NCI-H1930 (cell line): ENCODE measurements at places on chromosomes 4 and X.

DNA sequence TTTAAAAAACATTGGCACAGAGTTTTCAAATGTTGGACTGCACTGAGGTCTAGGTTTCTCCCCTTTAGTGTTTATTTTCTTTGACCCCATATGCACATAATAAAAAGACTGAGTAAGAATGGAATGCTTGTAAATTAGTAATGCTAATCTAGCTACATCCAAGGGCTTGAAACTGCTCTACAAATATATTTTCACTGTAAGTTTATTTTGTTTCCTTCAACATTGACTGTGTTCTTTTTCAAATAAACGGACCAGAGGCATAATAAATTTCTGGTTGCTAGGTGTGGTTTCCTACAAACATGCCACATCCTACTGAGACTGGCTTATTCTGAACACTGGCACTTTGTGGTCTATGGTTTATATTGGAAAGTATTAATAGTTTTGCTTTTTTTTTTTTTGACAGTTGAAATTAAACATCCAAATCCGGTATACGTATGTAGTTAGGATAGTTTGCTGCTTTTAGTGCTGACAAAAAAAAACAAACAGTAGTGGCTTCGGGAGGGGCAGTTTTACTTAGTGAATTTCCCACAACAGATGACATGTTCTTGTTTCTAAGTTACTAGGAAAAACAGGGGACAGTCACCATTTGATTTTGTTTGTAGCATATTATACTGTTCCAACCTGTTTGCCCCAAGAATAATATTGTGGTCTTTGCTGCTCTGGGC lies 13.2 kb downstream of the CA5B start:
- DNase-seq: no peak

GRCh38 chrX:16992445-16992844 lies 46.0 kb downstream of the REPS2 start:
- DNase-seq: no peak

DNA sequence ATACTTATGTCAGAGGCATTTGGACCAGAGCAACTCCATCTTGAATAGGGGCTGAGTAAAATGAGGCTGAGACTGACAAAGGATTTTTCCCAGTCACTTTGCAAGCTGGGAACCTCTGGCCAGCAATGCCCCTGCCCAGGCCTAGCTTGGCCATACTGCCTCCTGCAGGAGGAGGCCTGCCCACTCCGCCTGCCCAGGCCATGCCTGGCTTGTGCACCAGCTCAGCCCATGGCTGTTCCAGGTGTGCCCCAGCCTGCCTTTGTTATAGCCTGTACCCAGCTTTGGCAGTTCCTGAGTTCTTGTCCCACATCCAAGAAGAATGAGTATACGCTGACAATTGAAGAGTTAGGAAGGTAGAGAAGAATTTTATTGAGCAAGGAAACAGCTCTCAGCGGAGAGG lies 176.1 kb downstream of the AASDH start:
- no peak for DNase-seq

- DNase-seq: peak; percentile 31
Measured at GRCh38 chrX:150547375-150548115, 20.9 kb upstream of the MTM1 start.

DNA sequence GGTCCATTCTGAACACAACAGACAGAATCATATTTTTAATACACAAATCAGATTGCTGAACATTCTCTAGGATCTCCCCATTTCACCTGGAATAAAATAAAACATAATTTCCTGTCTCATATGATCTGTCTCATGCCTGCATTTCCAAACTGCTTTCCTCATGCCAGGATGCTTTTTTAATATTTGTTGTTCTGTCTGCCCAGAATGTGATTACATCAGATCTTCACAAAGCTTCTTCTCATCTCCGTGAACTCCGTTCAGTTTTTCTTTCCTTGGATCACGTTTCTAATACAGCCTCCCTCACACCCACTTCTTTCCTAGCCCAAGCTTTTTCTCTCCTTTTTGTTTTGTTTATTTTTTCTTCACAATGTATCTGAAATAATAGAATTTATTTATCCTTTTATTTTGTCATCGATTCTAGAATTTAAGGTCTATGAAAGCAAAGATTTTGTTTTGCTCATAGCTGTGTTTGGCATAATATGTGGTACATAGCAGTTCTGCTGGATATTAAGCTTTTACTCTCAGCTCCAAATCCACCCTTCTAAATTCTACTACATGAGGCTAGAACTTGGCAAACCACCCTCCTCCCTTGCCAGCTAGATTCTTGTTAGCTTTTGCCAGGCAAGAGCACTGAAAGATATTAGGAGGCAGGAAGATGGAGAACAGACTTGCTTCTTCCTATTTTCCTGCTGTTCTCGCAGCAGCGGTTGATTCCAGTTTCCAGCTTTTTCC lies 165.5 kb upstream of the SLIT2 start:
- no peak for DNase-seq

GRCh38 chrX:40105835-40106675 lies 8.3 kb upstream of the BCOR start:
- DNase-seq: peak; percentile 40

- no peak for DNase-seq
Measured at GRCh38 chrX:112946227-112946626, 105.6 kb upstream of the AMOT start.

DNA sequence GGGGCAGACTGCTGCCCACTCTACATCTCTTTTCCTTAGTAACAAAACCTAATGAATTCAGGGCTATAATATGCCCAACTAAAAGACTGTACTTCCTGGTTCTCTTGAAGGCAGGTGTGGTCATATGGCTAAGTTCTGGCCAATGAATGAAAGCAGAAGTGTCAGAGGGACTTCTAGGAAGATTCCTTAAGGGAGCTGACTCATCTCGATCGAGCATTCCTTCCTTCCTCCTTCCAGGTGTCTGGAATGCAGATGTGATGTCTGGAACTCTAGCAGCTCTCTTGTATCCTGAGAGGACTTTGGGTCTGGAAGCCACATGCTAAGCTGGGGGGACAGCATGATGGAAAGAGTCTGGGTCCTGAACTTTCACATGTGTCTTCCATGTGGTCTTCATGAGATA lies 116.2 kb upstream of the STX18 start:
- no peak for DNase-seq

GRCh38 chr4:124931050-124931449 lies 218.5 kb upstream of the ANKRD50 start:
- no peak for DNase-seq

DNA sequence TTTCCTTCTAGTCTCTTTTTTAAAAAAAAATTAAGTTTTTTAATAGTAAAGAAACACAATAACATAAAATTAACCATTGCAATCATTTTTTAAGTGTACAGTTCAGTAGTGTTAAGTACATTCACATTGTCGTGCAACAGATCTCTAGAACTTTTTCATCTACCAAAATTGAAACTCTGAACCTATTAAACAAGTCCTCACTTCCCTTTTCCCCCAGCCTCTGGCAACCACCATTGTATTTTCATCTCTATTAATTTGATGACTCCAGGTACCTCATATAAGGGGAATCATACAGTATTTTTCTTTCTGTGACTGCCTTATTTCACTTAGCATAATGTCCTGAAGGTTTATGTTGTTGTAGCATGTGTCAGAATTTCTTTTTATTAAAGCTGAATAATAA lies 31.8 kb downstream of the MSL3 start:
- no peak for DNase-seq

DNA sequence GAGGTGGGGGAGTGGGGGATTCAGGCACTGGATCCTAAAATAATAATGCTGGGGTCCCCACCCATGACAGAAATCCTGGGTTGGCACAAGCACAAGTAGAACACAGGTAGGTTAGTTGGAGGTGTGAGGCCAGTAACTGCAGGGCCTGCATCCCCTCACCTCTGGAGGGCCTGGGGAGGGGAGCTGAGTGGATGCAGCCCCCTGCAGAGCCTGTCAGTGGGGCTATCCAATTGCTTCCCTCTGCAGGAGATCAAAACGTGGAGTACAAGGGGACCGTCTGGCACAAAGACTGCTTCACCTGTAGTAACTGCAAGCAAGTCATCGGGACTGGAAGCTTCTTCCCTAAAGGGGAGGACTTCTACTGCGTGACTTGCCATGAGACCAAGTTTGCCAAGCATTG lies 43.7 kb downstream of the MAP7D3 start:
- no peak for DNase-seq

GRCh38 chr4:86961605-86962295 lies 26.9 kb downstream of the AFF1 start:
- DNase-seq: no peak

GRCh38 chr4:5120067-5120466 lies 68.8 kb downstream of the STK32B start:
- no peak for DNase-seq

- peak; percentile 59 for DNase-seq
Measured at GRCh38 chr4:123564758-123565346, 168.3 kb downstream of the SPRY1 start.

DNA sequence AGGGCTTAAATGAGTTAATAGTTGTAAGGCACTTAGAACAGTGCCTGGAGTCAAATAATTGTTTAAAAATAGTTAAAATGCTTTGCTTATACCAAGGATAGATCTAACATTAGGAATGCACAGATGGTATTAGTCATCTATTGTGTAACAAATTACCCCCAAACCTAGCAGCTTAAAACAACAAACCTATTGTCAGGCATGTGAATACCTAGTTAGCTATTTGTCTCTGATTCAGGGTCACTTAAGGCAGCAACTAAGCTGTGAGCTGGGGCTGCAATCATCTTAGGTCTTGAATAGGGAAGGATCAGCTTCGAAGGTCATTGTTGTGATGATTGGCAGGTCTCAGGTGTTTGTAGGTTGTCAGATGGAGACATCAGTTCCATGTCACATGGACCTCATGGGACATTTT lies 42.4 kb upstream of the AGA start:
- DNase-seq: no peak

GRCh38 chrX:7334253-7334935 lies 186.4 kb upstream of the PUDP start:
- no peak for DNase-seq

GRCh38 chrX:38882894-38883626 lies 81.8 kb downstream of the MID1IP1 start:
- DNase-seq: no peak

DNA sequence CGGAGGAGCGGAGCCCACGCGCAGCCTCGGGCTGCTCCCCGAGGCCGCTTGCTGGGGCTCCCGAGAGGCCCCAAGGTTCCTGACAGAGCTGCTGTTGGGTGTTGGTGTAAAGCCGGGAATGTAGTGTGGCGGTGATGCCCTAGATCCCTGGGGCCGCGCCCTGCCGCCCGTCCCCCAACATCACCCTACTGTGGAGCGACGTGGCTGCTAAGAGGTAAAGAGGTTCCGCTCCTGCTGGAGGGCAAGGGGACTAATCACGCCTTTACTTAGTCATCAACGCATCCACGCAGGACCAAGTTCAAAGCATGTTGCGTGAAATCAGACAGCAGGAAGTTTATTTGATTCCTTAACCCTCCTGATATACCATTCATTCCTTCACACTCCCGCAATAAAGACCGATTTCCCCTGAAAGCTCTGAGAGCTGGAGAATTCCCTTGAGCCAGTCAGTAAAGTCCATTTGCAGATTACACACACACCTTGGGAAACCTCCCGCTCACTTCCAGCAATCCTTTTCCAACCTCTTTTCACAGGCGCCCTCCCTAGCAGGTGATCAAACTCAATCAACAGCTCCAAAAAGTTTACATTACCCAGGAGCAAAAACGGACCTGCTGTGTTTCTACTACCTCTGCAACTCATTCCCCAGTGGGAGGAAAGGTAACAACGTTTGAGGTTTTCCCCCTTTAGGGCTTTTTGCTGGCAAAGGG lies 579 bp upstream of the GABRA2 start:
- no peak for DNase-seq

GRCh38 chrX:153641627-153642026 lies 5.4 kb upstream of the DUSP9 start:
- no peak for DNase-seq

- no peak for DNase-seq
Measured at GRCh38 chr4:128241425-128241913, 46.1 kb downstream of the PGRMC2 start.

- DNase-seq: no peak
Measured at GRCh38 chr4:147219145-147219544, 261.8 kb upstream of the EDNRA start.

- DNase-seq: no peak
Measured at GRCh38 chr4:141375855-141376254, 155.2 kb downstream of the ZNF330 start.

- no peak for DNase-seq
Measured at GRCh38 chr4:14338585-14339265, 663.6 kb upstream of the CPEB2 start.

- DNase-seq: no peak
Measured at GRCh38 chr4:4362991-4363697, 23.8 kb upstream of the NSG1 start.

- DNase-seq: peak; percentile 75
Measured at GRCh38 chr4:153127760-153128494, 76.3 kb upstream of the TRIM2 start.

GRCh38 chr4:163395055-163395454 lies 51.4 kb downstream of the NPY5R start:
- no peak for DNase-seq

DNA sequence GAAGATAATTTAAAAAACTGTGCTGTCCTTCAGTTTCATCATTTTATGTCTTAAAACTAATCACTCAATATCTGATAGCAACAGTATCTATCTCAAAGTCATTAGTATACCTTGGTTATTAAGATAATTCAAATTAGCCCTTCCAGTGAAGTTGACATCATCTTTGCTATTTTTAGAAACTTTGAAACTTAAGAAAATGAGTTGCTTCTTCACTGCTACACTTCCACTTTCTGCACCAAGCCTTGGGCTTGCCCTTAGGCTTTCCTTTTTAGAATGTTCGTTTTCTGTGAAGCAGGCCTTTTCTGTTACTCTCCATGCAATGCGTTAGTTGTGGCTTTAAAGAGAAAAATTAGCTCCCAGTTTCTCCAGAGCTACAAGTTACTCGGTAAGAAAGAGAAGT lies 4.4 kb upstream of the VAMP7 start:
- no peak for DNase-seq

DNA sequence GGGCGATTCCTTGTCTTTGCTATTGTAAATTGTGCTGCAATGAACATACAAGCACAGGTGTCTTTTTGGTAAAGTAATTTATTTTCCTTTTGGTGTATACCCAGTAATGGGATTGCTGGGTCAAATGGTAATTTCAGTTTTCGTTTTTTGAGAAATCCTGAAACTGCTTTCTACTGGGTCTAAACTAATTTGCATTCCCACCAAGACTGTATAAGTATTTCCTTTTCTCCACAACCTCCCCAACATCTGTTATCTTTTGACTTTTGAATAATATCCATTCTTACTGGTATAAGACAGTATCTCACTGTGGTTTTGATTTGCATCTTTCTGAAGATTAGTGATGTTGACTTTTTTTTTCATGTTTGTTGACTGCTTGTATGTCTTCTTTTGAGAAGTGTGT lies 2506.0 kb downstream of the PCDH7 start:
- no peak for DNase-seq

DNA sequence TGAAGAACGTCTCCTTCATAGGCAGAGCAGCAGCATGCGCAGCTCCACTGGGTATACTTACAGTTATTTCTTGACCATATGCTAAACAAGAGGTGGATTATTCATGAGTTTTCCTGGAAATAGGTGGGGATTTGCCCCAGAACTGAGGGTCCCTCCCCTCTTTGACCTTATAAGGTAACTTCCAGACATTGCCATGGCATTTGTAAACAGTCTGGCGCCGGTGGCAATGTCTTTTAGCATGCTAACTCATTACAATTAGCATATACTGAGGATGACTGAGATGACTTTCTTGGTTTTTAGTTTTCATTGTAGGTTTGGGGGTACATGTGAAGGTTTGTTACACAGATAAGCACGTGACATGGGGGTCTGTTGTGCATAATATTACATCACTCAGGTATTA lies 97.3 kb downstream of the MTNR1A start:
- no peak for DNase-seq

GRCh38 chr4:25978327-25978726 lies 64.3 kb downstream of the SMIM20 start:
- no peak for DNase-seq

GRCh38 chr4:41380511-41381157 lies 123.9 kb downstream of the UCHL1 start:
- DNase-seq: no peak
